ENCODE measurements at places on chromosomes 5 and 9.

DNA sequence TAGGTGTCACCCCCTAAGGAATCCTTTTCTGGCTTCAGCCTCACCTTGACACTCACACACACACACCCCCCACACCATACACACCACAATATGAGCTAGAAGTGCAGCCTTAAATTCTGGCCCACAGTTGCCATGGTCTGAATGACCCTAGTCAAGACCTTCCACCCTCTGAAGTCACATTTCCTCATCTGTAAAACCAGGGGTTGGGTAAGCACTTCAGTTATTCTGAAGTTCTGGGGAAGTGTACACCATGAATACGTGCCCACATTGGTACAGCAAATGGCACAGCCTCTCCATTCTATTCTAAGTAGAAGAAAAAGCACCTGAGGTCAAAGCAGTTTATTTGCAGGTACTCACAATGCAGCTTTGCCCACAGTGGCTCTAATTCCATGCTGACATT, 372.8 kb upstream of the KLF4 start:
- no peaks in the 10 kb centered on the region for H3K4me1 ChIP-seq
- no peak overlapping the region for H3K4me3 ChIP-seq
- no peak overlapping the region for H3K27ac ChIP-seq
- H3K27me3 ChIP-seq: no peaks in the 10 kb centered on the region
- peak; percentile 42 for ATAC-seq

GRCh38 chr9:12847561-12847960, 72.7 kb downstream of the LURAP1L start:
- H3K27ac ChIP-seq: no peak overlapping the region
- no peaks in the 10 kb centered on the region for H3K27me3 ChIP-seq
- ATAC-seq: no peak
- no peaks in the 10 kb centered on the region for H3K36me3 ChIP-seq
- no peak overlapping the region for H3K4me3 ChIP-seq
- no peaks in the 10 kb centered on the region for H3K4me1 ChIP-seq

- ATAC-seq: no peak
- H3K36me3 ChIP-seq: no peaks in the 10 kb centered on the region
- H3K27me3 ChIP-seq: no peaks in the 10 kb centered on the region
Measured at GRCh38 chr5:19388391-19388790, 599.6 kb downstream of the CDH18 start.

- no peaks in the 10 kb centered on the region for H3K4me1 ChIP-seq
- no peak overlapping the region for H3K27ac ChIP-seq
- H3K36me3 ChIP-seq: no peaks in the 10 kb centered on the region
Measured at GRCh38 chr5:41822036-41822435, 48.2 kb downstream of the OXCT1 start.

- no peak overlapping the region for H3K27ac ChIP-seq
- H3K36me3 ChIP-seq: no peaks in the 10 kb centered on the region
- no peaks in the 10 kb centered on the region for H3K27me3 ChIP-seq
- no peak for ATAC-seq
- H3K4me3 ChIP-seq: no peak overlapping the region
Measured at GRCh38 chr5:142499591-142500226, 174.9 kb upstream of the SPRY4 start.

DNA sequence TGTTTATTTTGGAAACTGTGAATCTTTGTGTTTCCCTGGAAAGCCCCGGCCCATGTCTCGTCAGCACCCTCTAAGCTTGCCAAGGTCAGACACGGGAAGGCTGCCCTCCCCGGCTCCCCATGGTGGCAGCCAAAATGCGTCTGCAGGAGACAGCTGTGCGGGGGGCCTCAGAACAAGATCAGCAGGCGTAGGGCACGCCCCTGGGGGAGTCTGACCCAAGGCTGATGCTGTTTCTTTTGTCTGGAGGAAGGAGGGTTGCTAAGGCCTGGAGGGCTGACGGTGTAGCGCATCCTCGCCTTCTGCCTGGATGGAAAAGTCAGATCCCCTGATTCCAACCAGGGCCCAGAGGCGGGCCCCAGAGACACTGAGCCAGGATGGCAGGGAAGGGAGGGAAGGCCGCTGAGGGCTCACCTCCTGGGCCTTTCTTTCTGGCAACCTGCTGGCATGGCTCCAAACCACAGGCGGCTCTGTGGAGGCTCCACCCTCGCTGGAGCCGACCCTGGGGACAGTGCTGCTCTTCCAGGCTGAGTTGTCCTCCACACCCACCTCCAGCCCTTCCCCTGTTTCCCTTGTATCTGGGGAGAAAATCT, 57.2 kb downstream of the OLFM1 start:
- no peak overlapping the region for H3K4me3 ChIP-seq
- H3K36me3 ChIP-seq: no peaks in the 10 kb centered on the region

DNA sequence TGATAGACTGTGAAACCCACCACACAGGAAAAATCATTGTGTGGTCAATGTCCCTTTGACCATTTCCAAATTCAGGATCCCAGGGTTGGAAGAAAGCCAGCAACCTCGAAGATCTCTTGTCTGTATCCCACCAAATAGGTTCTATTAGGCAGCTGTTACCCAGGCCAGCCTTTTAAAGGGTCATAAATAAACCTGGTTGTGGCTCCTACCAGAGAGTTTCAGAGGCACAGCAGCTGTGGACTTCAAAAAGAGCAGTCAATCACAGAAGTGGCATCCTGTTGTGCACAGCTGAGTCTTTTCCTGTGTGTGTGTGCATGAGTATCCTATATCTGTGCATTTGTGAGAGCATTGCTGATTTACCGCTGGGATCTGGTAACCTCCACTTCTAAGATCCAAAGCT, 23.7 kb upstream of the OR2S2 start:
- no peaks in the 10 kb centered on the region for H3K4me1 ChIP-seq
- H3K27me3 ChIP-seq: peaks cover 38% of the 10 kb centered on the region
- H3K36me3 ChIP-seq: no peaks in the 10 kb centered on the region

DNA sequence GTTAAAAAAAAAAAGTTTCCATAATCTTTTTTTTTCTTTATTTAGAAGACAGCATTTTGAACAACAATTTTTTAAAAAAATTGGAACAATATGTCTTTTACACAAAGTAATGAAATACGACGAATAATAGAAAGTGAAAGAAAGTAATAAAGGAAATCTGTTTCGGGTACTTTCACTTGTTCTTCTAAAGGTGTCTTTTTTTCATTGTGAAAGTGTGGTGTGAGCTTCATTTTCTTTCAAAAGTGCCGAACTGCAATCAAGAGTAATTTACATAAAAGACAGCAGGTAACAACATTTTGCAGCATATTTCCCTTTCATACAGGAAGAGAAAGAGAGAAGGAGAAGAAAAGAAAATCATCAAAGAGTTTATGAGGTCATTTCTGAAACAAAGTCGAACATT, 159.7 kb upstream of the CDH12 start:
- ATAC-seq: no peak
- H3K27me3 ChIP-seq: no peaks in the 10 kb centered on the region
- H3K4me3 ChIP-seq: peak overlapping the region; percentile 26
- H3K36me3 ChIP-seq: no peaks in the 10 kb centered on the region

- no peak for ATAC-seq
- H3K27ac ChIP-seq: no peak overlapping the region
Measured at GRCh38 chr9:82563094-82563493, 499.8 kb downstream of the RASEF start.

DNA sequence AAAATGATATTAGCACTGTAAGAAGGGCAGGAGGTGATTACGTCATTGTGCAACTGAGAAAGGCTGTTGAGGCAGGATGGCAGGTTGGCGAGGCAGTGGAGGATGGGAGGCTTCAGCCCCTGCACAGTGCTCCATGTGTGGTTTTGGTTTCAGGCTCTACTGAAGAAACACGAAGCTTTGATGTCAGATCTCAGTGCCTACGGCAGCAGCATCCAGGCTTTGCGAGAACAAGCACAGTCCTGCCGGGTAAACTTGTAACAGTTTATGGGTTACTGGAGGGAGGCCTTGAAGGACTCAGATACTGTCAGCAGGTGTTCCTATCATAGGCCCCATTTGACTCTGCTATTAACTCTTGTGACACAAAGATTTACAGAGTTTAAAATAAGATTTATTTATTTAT, 35.1 kb downstream of the SPTAN1 start:
- H3K27ac ChIP-seq: no peak overlapping the region
- no peaks in the 10 kb centered on the region for H3K27me3 ChIP-seq
- no peaks in the 10 kb centered on the region for H3K4me1 ChIP-seq
- ATAC-seq: no peak

DNA sequence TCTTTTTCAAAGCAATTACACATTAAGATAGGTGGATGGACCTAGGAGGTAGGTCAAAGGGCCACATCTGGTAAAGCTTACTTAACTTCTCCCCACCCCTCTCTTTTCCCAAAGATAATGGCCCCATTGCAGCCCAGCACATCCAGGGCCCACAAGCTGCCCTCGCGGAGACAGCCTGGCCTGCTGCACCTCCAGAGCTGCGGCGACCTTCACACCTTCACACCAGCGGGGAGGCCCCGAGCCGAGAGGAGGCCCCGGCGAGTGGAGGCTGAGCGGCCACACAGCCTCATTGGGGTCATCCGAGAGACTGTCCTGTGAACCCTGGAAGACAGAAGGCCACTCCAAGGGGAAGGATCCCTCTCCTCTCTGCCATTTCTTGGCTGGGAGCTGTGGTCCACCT, 66.5 kb downstream of the ENTREP1 start:
- peaks cover 5% of the 10 kb centered on the region for H3K4me1 ChIP-seq
- ATAC-seq: no peak
- H3K27ac ChIP-seq: peak overlapping the region; percentile 61
- H3K36me3 ChIP-seq: peaks cover 33% of the 10 kb centered on the region

DNA sequence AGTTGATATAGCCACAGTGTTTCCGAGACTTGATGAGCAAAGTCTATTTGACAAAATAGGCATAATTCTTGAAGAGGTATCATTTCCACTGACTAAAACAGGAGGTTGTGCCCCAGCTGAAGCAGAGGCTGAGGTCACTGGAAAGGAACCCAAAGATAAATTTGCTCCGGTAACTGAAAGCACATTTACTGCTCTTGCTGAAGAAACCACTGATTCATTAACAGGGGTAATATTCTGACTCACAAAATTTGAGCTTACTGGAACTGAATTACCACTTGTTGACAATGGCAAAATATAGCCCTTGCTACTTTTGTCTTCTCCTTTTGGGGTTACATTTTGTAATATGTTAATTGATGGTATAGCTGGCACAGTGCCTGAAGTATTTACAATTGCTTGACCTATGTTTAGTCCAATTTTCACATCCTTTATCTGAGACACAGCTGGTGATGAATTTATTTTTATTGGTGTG, 30.2 kb downstream of the MLANA start:
- no peaks in the 10 kb centered on the region for H3K27me3 ChIP-seq
- no peak for ATAC-seq
- H3K4me1 ChIP-seq: no peaks in the 10 kb centered on the region

GRCh38 chr9:70784456-70784855, 337.0 kb downstream of the TRPM3 start:
- no peak overlapping the region for H3K27ac ChIP-seq
- no peak for ATAC-seq
- no peak overlapping the region for H3K4me3 ChIP-seq

GRCh38 chr5:160269017-160269416, 39.7 kb downstream of the FABP6 start:
- no peak overlapping the region for H3K4me3 ChIP-seq
- H3K36me3 ChIP-seq: no peaks in the 10 kb centered on the region
- no peaks in the 10 kb centered on the region for H3K4me1 ChIP-seq
- ATAC-seq: peak; percentile 85
- H3K27ac ChIP-seq: no peak overlapping the region

DNA sequence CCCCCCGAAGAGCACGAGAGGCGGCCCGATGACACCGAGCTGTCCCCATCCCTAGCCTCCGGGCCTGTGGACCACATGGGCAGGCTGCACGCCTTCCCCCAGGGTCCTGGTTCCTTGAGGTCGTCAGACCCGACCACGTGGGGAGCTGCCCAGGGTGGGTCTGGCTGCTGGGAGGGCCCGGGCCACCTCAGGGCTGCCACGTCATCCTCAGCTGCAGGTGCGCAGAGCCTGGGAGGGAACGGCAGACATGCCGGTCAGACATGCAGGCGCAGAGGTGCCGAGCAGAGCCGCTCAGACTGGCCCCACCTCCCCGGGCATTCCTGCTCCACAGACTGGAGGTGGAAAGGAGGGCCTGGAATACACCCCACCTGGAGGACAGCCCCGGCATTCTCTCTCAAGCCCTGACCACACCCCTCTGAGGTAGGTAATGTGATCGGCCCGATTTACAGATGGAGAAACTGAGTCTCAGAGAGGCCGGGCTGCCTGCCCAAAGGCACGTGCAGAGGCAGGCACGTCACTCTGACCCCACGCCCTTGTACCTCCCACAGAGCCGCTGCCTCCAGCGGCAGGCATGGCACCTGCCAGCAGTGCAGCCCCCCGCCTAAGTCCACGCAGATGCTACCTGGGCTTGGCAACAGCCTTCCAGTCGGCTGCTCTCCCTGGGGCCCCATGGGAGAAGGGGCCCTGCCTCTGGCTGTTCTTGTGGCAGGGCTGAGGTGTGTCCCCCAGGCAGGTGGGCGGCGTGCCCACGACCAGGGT, 649 bp downstream of the CCDC187 start:
- H3K4me1 ChIP-seq: no peaks in the 10 kb centered on the region
- H3K27ac ChIP-seq: no peak overlapping the region
- ATAC-seq: no peak

- H3K36me3 ChIP-seq: no peaks in the 10 kb centered on the region
- H3K27ac ChIP-seq: no peak overlapping the region
- peaks cover 9% of the 10 kb centered on the region for H3K4me1 ChIP-seq
- ATAC-seq: peak; percentile 96
- H3K4me3 ChIP-seq: no peak overlapping the region
Measured at GRCh38 chr5:158382473-158382872, 523.5 kb upstream of the CLINT1 start.

GRCh38 chr9:114157516-114158176, 2.3 kb downstream of the COL27A1 start:
- no peak overlapping the region for H3K4me3 ChIP-seq
- no peak for ATAC-seq
- peaks cover 25% of the 10 kb centered on the region for H3K27me3 ChIP-seq
- peaks cover 18% of the 10 kb centered on the region for H3K4me1 ChIP-seq
- no peaks in the 10 kb centered on the region for H3K36me3 ChIP-seq
- H3K27ac ChIP-seq: peak overlapping the region; percentile 47

GRCh38 chr5:147055850-147056566, 177.5 kb upstream of the PPP2R2B start:
- no peaks in the 10 kb centered on the region for H3K4me1 ChIP-seq
- H3K36me3 ChIP-seq: no peaks in the 10 kb centered on the region
- no peak overlapping the region for H3K27ac ChIP-seq

GRCh38 chr9:5479994-5480694, 29.8 kb downstream of the CD274 start:
- no peaks in the 10 kb centered on the region for H3K4me1 ChIP-seq
- H3K4me3 ChIP-seq: no peak overlapping the region
- no peak for ATAC-seq
- no peaks in the 10 kb centered on the region for H3K27me3 ChIP-seq
- H3K36me3 ChIP-seq: no peaks in the 10 kb centered on the region
- no peak overlapping the region for H3K27ac ChIP-seq

Measured in gastroesophageal sphincter (tissue), 4 donors.